ENCODE measurements at places on chromosomes 6 and 20.

DNA sequence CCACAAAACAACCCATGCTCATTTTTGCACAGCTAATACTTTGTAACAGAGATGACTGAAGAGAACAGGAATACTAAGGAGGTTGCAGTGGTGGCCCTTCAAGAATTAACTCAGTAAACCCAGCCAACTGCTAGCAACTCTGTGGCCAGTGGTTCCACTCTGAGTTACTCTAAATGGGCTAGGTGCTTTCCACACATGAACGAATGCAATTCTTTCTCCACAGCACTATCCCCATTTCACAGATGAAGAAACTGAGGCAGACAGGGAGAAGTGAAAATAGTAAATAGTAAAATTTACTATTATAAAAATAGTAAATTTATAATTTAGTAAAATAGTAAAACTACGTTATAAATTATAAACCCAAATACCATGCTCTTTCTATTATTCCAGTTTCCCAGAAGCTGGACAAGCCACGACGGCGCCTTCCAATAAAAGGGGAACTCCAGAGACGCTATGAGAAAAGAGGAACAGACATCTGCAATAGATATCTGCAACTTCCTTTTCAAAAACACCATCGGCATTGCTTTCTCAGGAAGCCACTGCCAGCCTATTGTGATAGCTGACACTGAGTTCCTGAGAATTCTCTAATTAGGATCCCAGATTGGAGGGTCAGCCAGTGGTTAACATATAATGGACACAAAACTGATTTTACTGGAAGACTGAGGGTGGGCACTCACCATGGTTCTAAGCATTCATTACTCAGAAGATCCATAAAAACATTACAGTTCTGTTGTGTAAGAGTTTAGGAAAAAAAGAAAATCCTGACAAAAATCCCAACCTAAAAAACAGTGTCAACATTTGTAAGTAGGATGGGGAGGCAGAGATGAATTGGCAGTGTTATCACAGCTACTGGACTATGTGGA is 16.2 kb downstream of the FKBP1A start:
- DNase-seq = no peak

GRCh38 chr6:142414462-142415250 is 112.8 kb downstream of the ADGRG6 start:
- DNase-seq = no peak

DNA sequence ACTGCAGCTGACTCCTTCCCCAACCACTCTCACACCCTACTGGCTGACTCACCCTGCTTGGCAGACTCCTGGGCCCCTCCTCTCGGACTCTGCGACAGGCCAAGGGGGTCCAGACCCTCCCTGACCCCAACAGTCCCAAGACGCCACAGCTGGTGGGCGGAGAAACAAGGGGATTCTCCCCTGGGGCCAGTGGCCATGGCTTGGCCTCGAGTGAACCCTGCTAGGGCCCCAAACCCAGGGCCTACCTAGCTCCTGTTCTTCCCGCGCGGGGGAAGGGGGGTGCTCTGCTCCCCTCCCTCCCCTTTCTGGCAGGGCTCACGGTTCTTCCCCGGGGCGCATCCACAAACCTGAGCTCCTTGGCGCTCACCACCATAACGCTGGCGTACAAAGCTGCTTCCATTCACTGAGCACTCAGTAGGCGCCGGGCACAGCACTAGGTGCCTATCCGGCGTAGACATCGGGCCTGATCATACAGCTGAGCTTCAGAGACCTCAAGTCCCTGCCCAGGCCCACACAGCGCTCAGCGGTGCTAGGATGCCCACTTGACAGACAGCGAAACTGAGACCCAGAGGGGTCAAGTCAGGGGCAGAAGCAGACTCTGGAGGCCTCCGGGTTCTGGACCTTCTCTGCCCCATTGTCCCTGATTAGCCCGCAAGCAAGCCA is 597 bp downstream of the ADA start:
- DNase-seq = no peak

GRCh38 chr20:8066662-8067061 is 47.1 kb upstream of the TMX4 start:
- DNase-seq = no peak

DNA sequence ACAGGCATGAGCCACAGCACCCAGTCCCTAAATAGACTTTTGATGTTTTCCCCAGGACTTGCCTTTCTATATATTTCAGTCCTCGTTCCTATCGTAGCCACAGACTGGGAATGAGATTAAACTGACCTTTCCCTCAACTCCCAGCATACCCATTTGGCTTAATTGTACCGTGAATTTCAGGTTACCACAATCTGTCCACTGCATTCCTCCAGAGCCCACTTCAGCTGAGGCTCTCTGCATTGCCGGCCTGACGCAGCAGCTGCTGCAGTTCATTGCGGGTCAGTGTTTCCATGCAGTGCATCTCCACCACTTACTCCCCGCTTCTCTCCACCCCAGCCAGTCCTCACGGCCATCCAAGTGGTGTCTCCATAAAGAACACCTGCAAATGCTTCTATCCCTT is 103.1 kb upstream of the RIN2 start:
- DNase-seq = no peak

- peak; percentile 38 for DNase-seq
These were observed 73.8 kb upstream of the TULP1 start for GRCh38 chr6:35586542-35586941.

GRCh38 chr20:10474606-10475184 is 39.6 kb downstream of the SLX4IP start:
- no peak for DNase-seq

- DNase-seq = no peak
These were observed 197.2 kb upstream of the THEMIS start for GRCh38 chr6:128098000-128098581.

GRCh38 chr20:53283011-53283410 is 310.6 kb downstream of the ZNF217 start:
- DNase-seq = no peak

DNA sequence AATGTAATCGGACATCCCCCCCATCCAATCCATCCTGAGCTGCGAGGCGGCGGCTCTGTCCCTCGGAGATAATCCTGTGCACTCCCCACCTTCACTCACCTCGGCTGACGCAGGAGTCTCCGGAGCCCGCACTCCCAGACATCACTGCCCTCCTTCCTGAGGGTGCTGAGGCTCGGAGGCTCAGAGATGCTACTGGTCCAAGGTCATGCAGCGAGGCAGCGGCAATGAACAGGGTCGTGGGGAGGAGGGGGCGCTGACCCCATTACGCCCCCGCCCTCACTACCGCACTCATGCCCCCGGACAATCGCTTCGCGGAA is 485 bp downstream of the ADISSP start:
- no peak for DNase-seq

GRCh38 chr6:7052443-7053011 is 55.2 kb upstream of the RREB1 start:
- DNase-seq = no peak

- no peak for DNase-seq
These were observed 223.2 kb downstream of the PRL start for GRCh38 chr6:22073516-22074198.

DNA sequence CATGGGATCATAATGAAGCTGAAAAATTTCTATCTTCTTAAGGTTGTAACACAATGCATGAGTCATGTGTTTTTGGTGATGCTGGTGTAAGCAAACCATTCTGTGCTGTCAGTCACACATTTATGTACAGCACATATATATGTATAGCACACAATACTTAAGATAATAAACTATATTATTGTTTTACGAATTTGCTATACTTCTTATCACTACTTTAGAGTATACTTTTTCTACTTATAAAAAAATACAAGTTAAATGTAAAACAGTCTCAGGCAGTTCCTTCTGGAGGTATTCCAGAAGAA is 920.1 kb upstream of the FLRT3 start:
- DNase-seq = no peak

GRCh38 chr6:43968110-43968965 is 158.9 kb downstream of the MRPL14 start:
- no peak for DNase-seq

GRCh38 chr6:78607189-78607588 is 260.2 kb upstream of the IRAK1BP1 start:
- DNase-seq = no peak

- DNase-seq = no peak
These were observed 53.5 kb downstream of the TGM2 start for GRCh38 chr20:38111366-38112232.

GRCh38 chr6:75751443-75751842 is 2.4 kb downstream of the MYO6 start:
- no peak for DNase-seq

DNA sequence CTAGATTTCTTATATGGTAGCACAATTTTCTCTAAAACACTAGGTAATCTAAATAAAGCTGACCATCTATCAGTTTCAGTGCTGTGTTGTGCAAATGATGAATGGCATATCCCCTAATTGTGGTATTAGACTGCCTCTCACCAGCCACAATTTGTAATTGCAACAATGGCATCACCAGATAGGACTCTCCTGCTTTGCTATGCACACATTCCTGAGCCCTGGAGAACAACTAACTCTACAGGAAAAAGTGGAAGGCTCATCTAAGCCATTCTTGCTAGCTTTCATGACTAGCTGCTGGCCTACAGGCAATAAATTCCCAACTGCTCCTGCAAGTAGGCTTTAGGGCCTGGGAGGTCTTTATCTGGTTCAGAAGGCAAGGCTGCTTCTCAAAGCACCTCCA is 974.1 kb downstream of the EYS start:
- DNase-seq = peak; percentile 32

DNA sequence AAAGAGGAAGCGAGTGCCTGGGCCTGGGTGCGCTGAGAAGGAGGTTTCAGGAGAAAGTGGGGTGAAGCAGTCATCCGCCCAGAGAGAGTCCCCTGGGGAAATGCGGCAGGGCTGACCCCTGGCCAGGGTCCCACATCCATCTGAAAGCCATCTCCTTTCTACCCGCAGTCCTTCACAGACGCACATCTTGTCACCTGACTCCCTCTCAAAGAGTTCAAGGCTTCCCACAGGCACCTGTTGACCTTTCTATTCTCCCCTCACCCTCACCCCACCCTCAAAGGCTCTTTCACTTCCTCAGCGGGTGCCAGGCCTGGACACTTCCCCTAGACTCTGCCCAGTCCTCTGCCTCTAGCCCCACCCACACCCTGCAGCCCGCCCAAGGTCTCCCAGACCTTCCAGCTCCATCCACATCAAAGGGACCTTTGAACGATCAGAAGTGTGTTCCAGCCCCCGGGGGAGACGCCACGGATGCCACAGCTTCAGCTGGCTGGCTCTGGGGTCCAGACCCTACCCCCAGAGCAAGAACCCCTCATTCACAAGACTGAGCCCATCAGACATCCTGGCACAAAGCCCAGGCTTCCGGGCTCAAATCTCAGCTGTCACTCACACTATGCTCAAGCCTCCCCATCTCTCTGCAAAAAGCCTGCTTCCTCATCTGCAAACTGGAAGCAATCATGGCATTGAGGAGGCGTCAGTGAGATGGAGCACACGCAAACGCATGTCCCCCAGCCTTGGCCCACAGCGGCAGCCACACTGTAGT is 2.1 kb downstream of the CTSZ start:
- peak; percentile 77 for DNase-seq

DNA sequence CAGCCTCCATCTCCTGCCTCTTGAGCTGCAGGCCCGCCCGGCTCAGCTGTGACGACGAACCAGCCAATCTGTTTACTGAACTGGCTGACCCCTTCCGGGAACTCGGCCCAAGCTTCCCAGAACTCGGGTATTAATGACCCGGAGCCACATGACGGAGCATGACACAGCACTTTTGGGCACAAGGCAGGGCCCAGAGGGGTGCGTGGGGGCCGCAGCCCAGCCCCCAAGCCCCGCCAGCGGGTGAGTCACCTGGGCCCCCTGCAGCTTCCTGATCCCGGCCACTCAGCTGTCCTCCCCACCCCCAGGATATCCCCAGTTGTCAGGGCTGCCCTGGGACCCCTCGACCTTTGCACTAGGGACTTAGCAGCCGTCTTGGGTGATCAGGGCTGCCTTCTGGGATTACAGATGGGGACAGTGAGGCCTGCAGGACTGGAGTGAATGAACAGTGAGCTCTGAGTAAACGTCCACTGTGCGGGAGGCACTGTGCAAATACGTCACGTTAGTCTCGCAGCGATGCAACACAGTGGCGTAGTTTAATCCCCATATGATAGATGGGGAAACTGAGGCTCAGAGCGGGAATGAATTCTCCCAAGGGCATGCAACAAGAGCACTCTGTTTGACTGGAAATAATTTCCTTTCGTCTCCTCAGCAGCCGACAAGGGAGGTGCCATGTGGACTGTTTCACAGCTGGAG is 102.1 kb downstream of the CEBPB start:
- no peak for DNase-seq

DNA sequence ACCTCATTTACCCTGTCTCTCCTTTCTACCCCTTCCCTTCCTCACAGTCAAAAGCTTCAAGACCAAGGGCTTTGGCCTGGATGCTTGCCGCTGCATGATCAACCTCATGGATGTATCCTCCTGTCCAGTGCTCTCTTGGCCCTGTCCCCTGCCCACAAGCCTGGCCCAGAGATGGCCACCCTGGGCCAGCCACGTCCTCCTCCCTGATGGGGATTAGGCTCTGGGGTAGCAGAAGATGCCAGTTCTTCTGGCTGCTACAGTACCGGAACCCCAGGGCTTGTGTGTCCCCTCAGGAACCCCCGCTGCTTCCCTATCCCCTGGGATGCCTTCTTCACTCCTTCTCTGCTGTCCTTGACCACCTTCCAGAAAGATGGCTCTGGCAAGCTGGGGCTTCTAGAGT is 22.3 kb downstream of the CAPN11 start:
- DNase-seq = no peak

DNA sequence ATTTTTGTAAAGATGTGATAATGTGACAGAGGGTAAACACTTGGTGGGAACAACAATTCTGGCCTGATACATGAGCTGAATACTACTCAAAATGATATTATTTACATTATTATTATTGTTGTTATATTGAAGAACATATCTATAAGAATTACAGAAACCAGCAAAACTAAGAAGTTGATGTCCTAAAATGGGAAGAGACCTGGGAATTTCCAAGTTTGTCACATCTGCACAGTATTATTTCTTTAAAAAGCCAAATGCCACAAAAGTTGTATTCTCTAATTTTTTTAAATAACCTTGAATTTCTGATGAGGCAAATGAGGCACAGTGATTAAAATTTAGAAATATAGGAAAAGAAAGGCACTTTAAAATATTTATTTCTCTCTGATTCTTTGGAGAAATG is 5.0 kb upstream of the ZNF292 start:
- DNase-seq = no peak

DNA sequence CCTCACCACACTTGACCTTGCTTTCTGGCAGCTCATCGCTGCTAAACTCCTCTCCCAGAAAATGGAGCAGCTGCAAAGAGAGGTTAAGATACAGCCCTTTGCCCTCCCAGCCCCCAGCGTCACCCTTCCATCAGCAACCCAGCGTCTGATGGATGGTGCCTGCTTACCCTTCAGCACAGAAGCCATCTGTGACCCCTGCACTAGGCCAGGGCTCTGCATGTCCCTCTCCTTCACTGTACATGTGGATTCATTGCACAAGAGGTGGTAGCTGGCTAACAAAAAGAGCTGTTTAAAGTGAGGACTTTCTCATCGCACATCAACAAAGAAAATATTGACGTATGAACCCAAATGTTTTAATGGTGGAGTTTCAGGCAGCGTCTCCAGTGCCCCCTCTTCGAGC is 12.3 kb downstream of the LBP start:
- no peak for DNase-seq
